Activated naive CD8-positive, alpha-beta T cell treated with anti-CD3 and anti-CD28 coated beads, Interleukin-2, amount 50 U/mL, for 16 hours (primary cell): ENCODE measurements at places on chromosomes 16 and 17.
A peak's percentile ranks its signal among the peaks of the same experiment; 100 is the strongest.

DNA sequence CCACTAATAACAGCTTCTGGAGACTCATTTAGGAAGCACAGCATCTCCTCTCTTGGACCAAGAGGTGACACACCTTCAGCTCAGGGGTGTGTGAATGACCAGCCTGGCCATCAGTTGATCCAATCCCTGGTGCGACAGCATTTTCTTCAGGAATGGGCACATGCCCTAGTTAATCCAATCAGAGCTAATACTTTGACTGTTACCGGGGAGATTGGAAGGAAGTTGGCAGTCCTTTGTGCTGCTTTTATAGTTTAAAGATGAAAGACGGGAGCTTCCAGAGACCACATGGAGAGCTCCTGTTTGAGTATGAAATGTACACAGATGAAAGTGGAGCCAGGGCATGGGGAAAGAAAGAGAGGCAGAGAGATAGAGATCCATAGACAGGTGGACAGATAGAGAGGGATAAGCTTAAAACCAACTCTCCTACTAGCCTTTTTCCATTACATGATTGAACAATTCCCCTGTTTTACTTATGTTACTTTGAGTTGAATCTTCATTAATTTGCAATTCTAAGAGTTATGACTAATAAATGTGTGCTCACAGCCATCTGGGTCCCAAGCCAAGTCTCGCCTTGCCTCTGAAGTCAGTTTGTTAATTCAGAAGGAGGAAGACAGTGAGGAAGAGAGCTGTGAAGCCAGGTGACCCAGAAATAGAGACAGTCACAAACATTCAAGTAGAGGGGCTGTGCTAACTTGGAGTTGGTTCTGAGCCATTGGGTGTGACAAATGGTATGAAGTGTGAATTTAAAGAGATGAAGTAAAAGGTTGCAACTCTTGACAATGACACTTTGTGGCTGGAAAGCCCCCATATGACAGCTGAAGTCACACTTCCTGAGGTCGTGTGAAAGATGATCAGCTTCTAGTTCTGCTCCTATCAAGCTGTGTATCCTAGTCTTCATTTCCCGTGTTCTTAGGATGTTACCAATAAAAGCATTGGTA lies 120.0 kb upstream of the GOT2 start:
- no peak for DNase-seq

- DNase-seq: no peak
Measured at GRCh38 chr16:22214402-22214801, 8.3 kb downstream of the EEF2K start.

- DNase-seq: no peak
Measured at GRCh38 chr16:10933865-10934264, 8.4 kb downstream of the DEXI start.

- peak; percentile 17 for DNase-seq
Measured at GRCh38 chr16:89602273-89602951, 11.0 kb upstream of the DPEP1 start.

DNA sequence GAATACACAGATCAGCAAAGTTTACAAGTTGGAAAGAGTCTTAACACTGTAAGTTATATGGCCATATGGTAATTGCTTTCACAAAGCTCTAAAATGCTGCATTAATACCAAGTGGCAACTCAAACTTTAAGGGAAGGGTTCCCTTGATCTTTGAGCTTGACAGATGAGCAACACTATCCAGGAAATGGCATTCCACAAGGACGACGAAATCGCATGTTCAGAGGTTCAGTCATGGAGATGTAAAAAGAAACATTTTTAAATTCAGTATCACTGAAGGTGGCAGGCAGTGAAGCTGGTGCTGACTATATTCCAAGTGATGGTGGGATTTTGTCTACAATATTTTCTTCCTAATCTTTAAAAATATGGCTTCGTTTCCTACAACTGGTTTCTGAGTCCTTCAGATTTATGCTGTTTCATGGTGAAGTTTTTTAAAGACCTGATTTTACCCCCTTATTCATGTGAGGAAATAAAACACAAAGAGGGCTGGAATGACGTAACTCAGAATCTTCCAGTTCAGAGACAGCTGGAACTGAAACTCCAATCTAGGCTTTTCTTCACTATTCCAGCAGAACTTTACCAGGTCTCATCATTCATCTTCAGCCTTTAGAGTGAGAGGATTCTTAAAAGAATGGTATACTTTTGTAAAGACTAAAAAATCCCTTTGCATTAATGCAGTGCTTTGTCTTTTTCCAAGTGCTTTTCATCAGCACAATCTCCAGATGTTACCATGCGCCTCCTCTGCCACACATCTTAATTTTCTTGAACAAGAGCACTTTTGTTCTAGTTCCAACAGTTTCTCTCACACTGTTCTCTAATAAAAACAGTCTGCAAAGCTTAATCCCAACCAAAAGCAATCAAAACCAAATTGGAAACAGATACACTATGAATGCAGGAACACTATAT lies 20.2 kb downstream of the CHCT1 start:
- no peak for DNase-seq

DNA sequence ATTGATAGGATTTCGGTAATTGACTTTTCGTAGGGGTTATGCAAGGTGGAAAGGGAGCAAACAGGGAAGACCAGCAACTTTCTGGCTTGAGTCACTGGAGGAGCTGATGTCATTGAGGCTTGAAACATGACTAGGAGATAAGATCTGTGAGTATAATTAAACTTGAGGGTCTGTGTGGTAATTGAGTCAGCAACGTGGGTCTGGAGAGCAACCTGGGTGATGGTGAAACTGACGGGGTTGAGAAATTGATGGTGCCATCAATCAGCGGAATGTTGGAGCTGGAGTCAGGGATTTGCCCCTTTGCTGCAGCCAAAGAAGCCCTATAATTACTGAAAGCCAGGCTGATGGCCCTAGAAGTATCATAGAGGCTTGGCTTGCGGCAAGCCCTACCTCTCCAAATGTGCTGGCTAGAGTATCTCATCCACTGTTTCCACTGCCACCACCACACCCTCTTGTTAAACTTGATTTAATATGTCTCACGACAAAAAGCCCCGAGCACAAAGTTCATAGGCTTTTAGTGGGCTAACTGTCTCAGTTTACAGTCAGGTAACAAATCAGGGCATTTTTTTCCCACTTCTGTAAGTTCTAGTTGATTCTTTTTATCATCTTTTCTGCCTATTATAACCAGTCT lies 186.9 kb upstream of the ELAC2 start:
- no peak for DNase-seq

DNA sequence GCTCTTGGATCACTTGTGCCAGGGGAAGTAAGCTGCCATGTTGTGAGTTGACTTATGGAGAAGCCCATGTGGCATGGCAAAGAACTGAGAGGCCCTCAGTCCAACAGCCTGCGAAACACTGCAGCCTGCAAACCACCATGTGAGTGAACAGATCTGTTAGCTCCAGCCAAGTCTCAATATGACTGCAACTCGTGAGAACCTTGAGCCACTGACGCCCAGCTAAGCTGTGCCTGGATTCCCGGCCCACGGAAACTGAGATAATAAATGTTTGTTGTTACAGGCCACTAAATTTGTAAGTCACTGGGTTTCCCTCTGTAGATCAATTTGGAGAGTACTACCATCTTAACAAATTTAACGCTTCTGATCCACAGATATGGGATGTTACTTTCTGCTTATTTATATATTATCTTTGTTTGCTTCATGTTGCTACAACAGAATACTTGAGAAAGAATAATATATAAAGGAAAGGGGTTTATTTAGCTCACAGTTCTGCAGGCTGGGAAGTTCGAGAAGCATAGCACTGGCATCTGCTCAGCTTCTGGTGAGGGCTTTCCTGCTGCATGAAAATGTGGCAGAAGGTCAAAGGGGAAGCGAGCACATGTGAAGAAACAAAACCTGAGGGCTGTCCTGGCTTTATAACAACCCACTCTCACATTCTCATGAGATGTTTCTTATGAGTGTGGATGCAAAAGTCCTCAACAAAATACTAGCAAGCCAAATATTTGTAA lies 29.4 kb upstream of the ATP2A3 start:
- DNase-seq: no peak

DNA sequence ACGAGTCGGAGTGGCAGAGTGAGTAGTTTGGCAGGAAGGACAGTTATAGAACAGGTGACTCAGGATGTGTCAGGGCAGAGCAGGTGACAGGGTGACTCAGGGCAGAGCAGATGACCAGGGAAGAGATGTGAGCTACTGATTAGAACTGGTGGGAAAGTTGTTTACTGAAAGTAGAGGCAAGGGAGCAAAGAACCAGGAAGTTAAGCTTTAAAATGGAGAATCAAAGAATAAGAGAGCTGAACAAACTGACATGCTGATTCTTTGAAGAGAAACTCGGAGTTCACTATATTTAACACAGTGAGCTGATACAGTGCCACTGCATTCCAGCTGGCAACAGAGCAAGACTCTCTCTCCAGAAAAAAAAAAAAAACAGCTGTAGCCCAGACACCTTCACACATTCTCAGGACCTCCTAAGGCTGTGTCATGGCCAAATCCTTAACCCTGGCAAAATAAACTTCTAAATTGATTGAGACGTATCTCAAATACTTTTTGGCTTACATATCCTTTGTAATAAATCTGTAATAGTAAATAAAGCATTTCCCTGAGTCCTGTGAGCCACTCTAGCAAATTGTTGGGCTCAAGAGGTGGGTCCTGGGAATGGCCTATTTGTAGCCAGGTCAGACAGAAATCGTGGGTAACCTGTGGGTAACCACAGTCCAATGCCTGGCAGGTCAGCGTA lies 12.3 kb upstream of the UBE2I start:
- DNase-seq: no peak

GRCh38 chr16:86095906-86096485 lies 197.0 kb downstream of the IRF8 start:
- no peak for DNase-seq

DNA sequence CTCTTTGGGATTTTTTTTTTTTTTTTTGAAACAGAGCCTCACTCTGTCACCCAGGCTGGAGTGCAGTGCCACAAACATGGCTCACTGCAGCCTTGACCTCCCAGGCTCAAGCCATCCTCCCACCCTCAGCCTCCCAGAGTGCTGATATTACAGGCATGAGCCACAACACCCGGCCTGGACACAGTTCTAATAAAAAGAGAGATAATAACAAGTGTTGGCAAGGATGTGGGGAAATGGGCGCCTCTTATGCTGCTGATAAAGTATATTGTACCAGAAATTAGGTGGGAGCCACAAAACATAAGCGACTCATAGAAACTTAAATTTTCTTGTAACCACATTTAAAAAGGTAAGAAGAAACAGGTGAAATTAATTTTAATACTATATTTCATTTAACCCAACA lies 50.4 kb upstream of the FA2H start:
- no peak for DNase-seq

- DNase-seq: no peak
Measured at GRCh38 chr16:55622272-55622671, 33.5 kb upstream of the SLC6A2 start.

GRCh38 chr16:7534749-7535148 lies 202.1 kb downstream of the RBFOX1 start:
- no peak for DNase-seq

DNA sequence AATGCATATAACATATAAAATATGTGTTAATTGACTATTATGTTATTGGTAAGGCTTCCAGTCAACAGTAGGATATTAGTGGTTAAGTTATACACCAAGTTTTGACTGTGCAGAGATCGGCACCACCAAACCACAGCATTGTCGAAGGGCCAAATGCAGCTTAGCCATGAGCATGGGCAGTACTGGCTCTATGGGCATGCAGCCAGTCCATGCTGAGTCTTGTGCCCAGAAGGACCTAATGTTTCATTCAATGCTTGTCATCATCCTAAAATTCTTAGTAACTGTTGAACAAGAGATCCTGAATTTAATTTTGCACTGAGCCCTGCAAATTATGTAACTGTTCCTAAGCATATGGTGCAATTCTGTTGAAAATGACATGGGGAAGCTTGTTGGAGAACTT lies 233.4 kb upstream of the HS3ST3A1 start:
- DNase-seq: no peak
